T follicular helper cell (primary cell): ENCODE measurements at places on chromosomes 6 and 20.

DNA sequence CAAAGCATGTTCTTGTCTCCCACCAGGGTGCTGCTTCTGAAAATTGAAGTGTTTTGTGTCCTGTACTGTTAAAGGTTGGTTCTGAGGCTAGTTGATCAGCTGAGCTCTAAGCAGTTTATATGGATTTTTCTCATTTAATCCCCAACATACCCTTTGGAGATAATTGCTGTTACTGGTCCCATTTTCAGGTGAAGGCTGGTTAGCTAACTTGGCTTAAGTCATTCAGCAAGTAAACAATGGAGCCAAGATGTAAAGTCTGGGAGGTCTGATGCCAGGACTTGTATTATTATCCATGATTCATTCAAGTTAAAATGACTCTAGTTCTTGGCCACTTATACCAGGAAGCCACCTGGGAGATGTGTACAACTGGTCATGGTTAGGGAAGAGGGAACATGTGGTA lies 42.5 kb upstream of the FERMT1 start:
- no peak for DNase-seq

- DNase-seq, result no peak
These were observed 3.5 kb downstream of the DLL1 start for GRCh38 chr6:170287371-170287876.

GRCh38 chr6:39111280-39111679 lies 3.7 kb downstream of the SAYSD1 start:
- no peak for DNase-seq

- no peak for DNase-seq
These were observed 868 bp downstream of the MC3R start for GRCh38 chr20:56249244-56249955.

GRCh38 chr6:4531406-4531805 lies 244.8 kb upstream of the CDYL start:
- no peak for DNase-seq

DNA sequence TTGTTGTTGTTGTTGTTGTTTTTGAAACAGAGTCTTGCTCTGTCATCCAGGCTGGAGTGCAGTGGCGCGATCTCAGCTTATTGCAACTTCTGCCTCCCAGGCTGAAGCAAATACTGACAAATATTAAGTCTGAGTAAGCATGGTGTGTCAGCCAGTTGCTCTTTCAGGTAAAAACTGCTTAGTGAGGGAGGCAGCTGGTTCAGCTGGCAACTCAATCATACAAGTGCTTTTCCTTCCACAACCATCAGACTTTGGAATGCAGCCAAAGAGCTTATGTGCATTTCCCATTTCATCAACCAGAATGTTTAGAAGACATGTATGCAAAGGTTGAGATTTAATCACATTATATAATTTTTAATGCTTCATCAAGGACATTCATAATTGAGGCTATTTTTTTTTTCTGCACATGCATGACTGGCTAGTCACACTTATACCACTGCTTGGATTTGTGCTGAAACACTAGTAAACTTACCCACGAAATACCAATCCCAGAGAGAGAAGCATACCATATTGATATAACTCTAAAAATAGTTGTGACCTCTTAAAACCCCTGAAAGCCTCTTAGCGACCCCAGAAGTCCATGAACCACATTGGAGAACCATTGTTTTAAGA lies 56.0 kb downstream of the CLIC5 start:
- DNase-seq, result no peak

DNA sequence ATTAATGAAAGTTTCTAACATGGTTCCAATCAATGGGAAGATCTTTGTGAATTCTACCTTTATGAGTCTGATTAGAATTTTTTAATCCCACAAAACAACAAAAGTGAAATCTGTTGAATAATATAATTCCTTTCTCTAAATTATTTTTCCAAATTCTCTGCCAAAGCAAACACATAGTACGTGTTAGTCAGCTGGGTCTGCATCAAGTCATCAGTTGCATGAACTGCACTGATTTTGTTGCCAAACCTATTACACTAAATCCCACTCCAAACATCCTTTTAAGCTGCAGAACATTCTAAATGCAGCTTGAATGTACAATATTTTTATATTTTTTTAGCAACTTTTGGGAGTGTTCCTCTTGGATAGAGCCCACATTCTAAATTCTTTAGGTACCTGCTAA lies 199.0 kb upstream of the HSF2 start:
- DNase-seq, result no peak

DNA sequence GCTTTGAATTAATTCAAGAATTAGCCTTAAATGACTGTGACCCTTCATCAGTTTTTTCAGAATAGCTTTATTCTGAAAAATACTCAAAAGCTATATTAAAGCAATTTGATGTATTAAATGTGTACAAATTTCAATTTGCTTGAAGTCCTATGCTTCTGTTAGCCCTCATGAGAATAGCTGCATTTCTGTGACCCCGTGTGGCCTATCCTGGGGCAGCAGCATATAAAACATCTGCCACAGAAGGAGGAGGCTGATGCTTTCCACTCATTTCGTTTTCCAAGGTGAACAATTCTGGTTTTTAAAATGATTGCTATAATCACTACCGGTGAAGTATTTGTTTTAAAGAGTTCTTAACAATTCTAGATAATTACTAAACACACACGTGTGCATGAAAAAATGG lies 360.3 kb downstream of the BTBD9 start:
- DNase-seq, result no peak

DNA sequence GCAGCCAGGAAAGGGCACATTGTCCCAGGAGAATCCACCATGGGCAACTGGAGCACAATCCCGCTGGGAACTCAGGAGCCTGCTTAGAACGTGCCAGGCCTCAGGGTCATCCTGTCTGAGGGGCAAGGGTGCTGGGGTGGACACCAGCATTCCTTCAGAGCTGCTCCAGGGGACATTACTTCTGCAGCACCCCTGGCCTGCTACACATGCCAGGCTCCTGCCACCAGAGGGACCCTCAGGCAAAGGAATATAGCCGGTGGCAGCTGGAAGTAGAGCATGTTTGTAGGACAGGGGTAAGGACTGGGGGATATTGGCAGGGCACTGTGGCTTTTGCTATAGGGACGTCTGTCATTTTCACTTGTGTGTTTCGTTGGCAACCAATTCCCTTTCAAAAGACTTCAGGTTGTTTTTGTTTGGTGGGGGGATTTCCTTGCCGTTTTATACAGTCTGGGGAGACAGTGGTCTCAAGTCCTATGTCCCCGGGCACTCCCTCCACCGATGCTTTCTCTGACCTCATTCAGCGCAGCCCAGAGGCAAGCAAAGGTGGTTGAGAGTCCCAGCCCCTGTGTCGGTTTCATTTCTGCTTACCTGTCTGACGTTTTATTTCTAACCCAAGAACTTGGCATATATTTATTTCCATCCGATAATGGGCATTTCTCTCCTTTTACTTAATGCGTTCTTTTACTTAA lies 130.8 kb downstream of the JPH2 start:
- peak; percentile 56 for DNase-seq

DNA sequence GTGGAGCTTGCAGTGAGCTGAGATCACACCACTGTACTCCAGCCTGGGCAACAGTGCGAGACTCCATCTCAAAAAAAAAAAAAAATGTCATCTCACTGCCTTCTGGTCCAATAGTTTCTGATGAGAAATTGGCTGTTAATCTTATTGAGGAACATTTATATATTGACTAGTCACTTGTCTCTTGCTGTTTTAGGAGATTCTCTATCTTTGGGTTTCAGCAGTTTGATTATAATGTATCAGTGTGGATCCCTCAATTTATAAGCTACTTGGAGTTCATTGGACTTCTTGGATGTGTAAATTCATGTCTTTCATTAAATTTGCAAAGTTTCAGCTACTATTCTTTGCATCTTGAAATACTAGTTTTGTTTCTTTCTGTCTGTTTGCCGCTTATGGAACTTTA lies 11.2 kb downstream of the ZGPAT start:
- no peak for DNase-seq

DNA sequence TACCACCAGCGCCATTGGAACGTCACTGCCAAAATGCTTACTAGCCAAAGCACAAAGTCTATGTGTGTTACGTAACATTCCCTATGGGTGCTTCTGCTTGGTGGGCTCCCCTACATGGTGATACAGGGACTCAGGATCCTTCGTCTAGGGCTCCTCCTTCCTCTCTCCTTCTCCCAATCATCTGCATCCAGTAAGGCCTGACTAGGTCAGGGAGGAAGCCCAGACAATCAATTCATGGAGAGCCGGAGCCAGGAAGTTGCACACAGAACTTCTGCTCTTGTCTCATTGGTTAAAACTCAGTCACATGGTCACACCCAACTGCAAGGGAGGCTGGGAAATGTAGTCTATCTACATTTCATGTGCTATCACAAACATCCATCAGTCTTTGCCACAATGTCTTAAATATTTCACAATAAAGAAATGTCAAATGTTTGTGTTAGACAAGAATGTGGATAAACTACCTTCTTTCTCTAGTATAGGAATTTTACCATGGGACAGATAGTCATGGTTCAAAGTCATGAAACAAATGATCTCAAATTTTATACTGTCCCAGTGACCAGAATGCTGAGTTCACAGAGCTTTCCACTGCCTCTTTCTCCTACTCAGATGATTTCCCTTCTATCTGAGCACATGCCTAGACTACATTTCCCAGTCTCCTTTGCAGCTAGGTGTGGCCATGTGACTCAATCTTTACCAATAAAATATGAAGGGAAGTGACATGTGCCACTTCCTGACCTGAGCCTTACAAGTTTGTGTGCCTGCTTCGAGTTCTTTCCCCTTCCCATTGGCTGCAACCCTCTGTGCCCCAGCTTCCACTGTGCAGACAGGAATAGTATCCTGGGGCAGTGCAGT lies 9.3 kb upstream of the KCNK15 start:
- no peak for DNase-seq

GRCh38 chr20:22447447-22447778 lies 137.0 kb downstream of the FOXA2 start:
- DNase-seq, result no peak

DNA sequence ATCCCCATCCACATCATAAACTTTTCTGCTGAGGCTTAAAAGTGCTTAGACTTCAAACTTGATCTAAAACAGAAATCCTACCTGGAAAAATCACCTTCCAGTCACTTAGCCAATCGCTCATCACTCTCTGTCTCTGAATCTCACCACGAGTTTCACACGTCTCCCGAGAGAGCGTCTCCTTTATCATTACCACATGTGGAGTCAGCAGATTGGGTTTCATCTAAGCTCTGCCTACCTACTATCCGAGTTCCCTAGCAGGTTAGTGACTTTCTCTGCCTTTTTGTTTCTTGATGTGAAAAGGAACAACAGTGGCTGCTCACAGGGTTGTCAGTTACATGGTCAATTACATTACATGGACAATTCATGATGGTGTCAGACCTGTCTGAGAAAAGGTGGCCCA lies 286.2 kb downstream of the ESR1 start:
- no peak for DNase-seq

DNA sequence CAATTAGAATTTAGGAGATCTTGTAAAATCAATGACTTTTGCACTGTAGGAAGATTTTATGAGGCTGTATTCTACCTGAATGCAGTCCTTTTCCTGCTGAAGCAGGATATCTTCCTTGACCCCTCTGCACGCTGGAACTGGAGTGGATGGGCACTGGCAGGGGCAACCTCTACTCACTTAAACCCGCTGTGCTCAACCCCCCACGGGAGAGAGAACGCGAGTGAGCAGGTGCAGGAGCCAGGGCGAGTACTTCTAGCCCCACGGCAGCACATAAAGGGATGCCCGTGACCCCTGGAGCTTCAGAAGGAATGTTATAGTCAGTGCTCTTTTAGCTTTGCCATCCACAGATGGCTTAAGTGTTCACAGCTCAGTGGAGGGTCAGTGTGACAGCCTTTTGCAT lies 1144.8 kb downstream of the EPHA7 start:
- no peak for DNase-seq

GRCh38 chr6:153801917-153802316 lies 237.1 kb upstream of the OPRM1 start:
- DNase-seq, result no peak

DNA sequence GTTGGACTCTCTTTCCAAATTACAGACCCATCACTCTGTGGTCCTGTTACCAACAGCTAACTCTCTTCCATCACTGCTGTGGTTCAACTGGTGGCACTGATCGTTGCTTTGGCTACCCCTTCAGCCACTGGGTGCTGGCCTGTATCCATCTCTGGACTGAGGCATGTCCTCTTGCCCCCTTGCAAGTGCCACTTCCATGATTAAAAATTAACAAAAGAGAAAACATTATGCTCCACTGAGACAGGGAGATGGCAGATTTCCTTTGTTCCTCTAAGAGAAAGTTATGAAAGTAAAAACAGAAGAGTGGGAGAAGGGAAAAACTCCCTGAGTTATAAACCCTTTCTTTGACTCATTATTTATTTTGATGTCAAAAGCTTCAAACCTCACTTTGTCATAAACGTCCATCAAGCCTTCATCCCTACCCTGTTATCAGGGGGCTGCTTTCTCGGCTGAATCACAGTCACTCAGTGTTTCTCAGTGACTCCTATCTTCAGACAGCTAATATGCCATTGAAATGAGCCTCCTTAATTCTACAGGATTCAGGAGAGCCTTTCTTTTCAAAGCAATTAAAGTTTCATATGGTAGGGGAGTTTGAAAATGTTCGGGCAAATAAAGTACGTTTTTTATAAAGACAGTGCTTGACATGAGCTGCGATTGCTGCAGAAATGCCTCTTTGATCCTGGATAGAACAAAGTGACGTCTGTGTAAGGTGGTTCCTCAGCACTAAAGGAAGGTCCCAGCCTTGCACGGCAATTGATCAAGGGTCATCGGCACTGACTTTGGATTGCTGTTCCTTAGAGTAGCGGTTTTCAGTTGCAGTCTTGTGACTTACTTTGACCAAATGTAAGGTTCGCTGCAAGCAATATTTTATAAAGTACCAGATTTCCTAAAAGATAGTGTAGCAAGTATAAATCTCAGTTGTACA lies 49.9 kb upstream of the PBOV1 start:
- DNase-seq, result no peak

DNA sequence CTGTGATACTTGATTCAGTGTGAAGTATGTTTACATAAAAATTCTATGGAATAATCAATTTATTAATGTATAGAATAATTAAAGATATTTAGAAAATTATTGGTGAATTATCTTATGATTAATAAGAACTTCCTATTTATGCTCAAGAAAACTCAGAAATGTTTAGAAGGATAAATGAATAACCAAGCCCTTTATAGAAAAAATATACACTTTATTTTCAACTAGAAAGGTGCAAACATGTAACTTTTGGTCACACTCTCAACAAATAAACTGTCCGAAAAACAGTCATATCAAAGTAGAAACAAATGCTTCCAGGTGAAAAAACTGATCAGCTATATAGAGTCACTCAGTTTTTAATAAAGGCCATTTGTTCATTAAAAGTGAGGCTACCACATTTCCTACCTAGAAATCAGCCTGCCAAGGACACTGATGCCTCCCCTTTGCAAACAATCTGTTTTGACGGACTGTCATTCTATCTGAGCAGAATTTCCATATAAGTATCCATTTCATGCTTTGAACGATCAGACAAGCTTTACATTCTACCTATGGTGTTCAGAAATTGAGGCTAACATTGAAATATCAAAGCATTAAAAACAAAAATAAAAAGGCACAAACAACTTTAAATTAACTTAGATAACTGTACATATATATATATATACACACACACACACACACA lies 3.0 kb downstream of the CCN2 start:
- DNase-seq, result no peak

GRCh38 chr6:163744256-163744925 lies 329.9 kb downstream of the QKI start:
- DNase-seq, result no peak
